Naive thymus-derived CD8-positive, alpha-beta T cell (primary cell): ENCODE measurements at places on chromosomes 2 and 18. TPM values are rescaled to one million over a fixed set of nuclear protein-coding genes. Genes with fewer than 3 reads are reported as not detected.

DNA sequence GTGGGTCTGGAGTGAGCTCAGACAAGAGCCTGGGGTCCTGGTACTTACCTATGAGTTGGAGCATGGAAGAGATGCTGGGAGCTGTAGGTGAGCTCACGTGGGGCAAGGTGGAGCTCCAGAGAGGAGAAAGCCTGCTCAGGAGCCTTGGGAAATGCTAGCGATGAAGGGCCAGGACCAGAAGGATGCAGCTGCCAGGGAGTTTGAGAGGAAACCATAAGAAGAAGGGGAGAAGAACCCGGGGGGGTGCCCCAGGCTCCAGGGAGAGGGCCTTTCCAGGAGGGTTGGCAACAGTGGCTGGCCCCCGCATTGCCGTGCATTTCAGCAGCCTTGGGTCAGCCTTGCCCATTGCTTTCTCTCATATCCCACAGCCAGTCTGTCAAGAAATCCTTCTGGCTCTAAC lies 268.7 kb downstream of the GLI2 start:
- no peaks in the 10 kb centered on the region for H3K4me1 ChIP-seq
- H3K36me3 ChIP-seq, result peaks cover under 1% of the 10 kb centered on the region
- H3K27me3 ChIP-seq, result peaks cover 33% of the 10 kb centered on the region

The ZBTB7C gene
- polyA plus RNA-seq, result not detected

The UGT1A7 gene
- polyA plus RNA-seq, result not detected

The C2orf78 gene
- not detected for polyA plus RNA-seq
